ENCODE measurements at places on chromosomes 16 and 17.

- DNase-seq: no peak
Observed at GRCh38 chr17:55318081-55318480, 53.3 kb downstream of the HLF start.

GRCh38 chr16:23847948-23848347 is 12.2 kb downstream of the PRKCB start:
- DNase-seq: no peak

GRCh38 chr17:31093866-31094599 is 744 bp upstream of the NF1 start:
- DNase-seq: no peak

GRCh38 chr16:1907226-1907860 is 10.9 kb downstream of the HS3ST6 start:
- no peak for DNase-seq

GRCh38 chr16:80230328-80231120 is 310.3 kb upstream of the DYNLRB2 start:
- DNase-seq: no peak

GRCh38 chr16:71357681-71358080 is 842 bp upstream of the CALB2 start:
- DNase-seq: no peak

DNA sequence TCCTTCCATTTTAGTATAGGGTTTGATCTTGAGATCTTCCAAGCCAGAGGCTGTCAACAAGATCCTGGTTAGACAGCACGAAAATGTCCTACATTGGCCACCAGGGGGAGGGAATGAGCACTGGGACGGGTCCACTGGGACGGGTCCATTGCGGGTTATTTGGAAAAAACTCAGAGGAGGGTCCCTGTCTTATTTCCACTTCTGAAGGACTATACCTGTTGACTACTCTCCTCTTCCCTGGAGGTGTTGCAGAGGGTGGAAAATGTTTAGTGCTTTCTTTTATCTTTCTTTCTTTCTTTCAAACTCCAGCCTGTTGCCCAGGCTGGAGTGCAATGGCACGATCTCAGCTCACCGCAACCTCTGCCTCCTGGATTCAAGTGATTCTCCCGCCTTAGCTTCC is 2.5 kb downstream of the TTLL6 start:
- peak; percentile 43 for DNase-seq

- DNase-seq: no peak
Observed at GRCh38 chr17:49156256-49156655, 23.7 kb downstream of the B4GALNT2 start.

Data from Caki2 (cell line).